ENCODE measurements at places on chromosomes 6 and 20. TPM values are rescaled to one million over a fixed set of nuclear protein-coding genes. Genes with fewer than 3 reads are reported as not detected.

- DNase-seq: no peak
Measured at GRCh38 chr6:139943391-139943790, 568.9 kb upstream of the CITED2 start.

DNA sequence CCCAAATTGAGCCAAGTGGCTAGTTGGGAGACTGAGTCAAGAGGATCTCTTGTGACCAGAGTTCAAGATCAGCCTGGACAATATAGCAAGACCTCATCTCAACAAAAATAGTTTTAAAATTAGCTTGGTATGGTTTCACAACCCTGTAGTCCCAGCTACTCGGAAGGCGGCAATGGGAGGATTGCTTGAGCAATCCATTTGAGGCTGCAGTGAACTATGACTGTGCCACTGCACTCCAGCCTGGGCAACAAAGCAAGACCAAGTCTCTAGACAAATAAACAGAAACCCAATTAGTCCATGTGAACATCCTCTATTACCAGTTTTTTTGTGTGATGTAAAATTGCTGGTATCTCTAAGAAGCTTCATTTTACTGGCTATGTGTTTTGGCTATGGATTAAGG is 106.2 kb downstream of the TULP4 start:
- DNase-seq: no peak

- DNase-seq: no peak
Measured at GRCh38 chr20:48597521-48598302, 230.1 kb downstream of the PREX1 start.

TIAM2 gene
- total RNA-seq: 11.1 TPM

GRCh38 chr6:36232172-36232571 is 35.6 kb downstream of the BRPF3 start:
- no peak for DNase-seq

DNA sequence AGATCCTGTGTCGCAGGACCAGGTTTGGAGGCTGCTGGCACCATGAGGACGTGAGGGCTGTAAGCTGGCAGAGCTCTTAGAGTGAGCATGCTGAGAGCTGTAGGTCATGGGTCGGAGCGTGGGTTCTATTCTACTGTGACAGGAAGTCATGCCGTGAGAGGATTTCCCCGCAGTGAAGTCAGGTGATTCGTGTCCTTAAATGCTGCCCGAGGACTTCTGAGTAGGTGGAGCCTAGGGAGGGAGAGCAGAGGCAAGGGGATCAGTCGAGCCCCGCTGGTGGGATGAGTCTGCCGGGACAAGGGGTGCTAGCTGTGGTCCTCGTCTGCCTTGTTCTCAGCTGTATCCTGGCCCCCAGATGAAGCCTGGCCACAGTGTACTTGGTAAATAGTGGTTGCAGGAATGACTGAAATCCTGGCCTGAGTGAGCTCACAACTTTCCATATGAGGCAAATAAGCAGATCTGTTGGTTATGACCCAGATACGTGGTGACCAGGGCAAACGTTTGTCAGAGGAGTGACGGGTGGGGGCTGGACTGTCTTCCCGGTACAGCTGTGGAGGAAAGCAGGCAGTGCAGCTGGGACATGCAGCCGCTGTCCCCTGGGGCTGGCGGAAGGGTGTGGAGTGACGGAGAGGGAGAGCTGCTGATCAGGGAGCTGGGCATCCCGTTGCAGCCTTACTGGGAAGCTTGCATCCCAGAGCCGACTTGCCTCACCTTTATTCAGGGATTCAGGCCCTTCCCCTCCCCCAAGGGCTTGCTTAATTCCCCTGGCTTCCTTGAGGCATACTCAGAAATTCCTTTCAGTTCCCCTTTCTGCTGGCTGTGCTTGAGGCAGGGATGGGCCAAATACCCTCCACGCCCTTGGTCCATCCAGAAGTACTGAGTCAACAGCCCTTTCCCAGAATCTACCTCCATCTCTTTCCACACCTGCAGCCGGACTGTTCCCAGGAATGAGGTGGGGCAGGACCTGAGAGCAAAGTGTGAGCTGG is 250.9 kb upstream of the RREB1 start:
- peak; percentile 76 for DNase-seq

OR2H2 gene
- total RNA-seq: not detected

TBXT gene
- total RNA-seq: not detected

DNA sequence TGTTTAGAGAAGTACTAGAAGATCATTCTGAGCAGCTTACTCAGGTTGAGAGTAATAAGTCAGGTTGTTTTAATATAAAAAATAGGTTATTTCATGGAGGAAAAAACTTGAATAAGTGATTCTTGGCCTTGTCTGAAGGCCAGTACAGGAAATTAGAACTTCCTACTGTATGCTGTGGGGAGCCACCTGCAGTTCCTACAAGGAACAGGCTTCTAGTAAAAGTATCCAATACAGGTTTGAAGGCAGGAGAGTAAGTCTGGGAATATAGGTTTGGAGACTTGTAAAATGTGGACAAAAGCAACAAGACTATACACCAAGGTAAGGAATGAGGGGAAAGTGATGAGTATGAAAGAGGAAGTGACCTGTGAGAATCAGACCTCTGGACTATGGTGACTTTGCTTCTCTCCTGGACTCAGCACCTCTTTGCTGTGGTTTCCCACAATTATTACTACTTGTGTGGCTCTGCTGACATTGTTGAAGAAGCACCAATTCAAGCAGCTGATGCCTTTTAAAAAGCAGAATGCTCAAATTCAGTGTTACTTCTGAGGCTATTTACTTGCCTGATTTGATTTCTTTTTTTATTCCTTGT is 278.6 kb downstream of the TBC1D7 start:
- DNase-seq: no peak

ECT2L gene
- 1.1 TPM for total RNA-seq

DNA sequence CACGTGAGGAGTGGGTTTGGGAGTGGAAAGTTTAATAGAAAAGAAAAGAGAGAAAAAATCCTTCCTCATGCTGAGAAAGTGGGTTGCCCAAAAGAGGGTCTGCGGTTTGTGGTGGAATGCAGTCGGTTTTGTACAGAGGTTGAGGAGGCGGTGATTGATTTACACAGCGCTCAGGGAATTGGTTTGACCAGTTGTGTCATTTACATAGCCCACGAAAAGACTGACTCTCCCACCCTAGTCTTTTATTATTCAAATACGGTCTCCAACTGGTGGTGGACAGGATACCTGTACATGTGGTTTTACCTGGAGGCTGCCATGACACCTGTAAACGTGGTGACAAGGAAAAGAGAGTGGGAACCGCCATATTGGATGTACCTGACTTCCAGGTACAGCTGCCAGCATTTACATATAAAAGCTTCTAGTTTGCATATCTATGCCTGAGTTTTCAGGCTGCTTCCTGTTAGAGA is 42.1 kb downstream of the HLA-DPB1 start:
- no peak for DNase-seq

GRCh38 chr20:7728338-7728737 is 211.9 kb downstream of the HAO1 start:
- no peak for DNase-seq

RAB44 gene
- total RNA-seq: 0.08 TPM

GRCh38 chr6:163352011-163352685 is 62.4 kb upstream of the QKI start:
- no peak for DNase-seq

GRCh38 chr6:159008656-159009288 is 8.8 kb upstream of the RSPH3 start:
- no peak for DNase-seq

- no peak for DNase-seq
Measured at GRCh38 chr20:39152126-39152525, 190.0 kb downstream of the DHX35 start.

DNA sequence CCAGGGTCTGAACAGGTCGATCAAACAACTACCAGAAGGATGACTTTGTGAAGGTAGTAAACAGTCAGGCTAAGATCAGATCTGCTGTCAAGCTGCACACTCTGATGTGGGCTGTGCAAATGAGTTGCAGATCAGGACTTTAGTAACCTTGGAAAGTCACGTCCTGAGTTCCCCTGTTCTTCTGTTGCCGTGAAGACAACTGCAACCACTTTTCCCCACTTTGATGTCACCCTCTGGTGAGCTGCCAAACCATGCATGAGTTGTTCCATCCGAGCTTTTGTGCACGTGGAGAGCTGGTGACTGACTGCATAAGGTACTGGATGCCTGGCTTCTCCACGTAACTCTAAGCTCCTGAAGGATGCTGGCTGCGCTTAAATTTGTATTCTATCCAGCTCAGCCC is 111.0 kb downstream of the CD83 start:
- no peak for DNase-seq

NNAT gene
- 0.19 TPM for total RNA-seq

- no peak for DNase-seq
Measured at GRCh38 chr20:43458422-43458924, 777 bp downstream of the SRSF6 start.

HLA-DQA2 gene
- total RNA-seq: 2.7 TPM

- DNase-seq: no peak
Measured at GRCh38 chr6:53888931-53889330, 94.1 kb downstream of the LRRC1 start.

ADA gene
- total RNA-seq: 10.7 TPM

GRCh38 chr6:128303870-128304269 is 216.5 kb downstream of the PTPRK start:
- DNase-seq: no peak

REM1 gene
- total RNA-seq: 2.4 TPM

DNA sequence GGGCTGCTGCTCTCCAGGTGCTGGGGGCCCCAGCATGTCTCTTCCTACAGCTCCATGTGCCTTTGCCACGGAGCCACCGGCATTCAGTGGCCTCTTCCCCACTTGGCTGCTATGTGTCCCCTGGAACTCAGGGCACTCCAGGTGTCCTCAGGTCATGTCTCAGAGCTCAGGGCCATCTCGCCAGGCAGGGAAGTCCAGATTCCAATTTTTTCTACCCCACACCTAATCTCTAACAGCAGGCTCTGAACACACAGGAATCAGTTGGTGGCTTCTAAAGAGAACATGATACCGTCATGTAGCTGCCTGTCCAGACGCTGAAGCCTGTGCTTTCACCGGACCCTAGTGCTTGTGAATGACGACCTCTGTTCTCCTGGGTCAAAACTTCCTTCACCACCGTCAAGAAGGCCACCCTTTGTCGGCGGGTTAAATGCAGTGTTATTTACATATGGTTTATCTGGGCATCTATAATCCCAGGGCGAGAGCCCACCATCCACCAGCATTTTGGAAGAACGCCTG is 4.2 kb upstream of the SLCO4A1 start:
- no peak for DNase-seq

- no peak for DNase-seq
Measured at GRCh38 chr6:54198134-54198533, 86.9 kb downstream of the MLIP start.

DNA sequence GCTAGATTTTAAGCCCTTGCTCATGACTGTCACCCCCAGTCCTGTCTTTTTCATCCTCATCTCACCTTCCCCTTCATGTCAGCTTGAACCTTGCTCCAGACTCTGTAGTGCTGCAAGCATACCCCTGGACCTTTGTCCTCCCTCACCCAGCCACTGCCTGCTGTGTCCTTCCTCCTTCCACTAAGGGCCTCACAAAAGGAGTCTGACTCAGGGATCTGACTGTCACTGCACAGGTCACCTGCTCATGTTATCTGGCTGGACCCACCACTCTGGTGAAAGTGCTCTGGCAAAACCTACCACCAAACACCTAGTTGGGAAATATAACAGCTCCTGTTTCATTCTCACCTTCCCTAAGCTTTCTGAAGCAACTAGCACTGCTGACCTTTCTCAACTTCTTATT is 151.4 kb downstream of the INSM1 start:
- DNase-seq: no peak

- no peak for DNase-seq
Measured at GRCh38 chr20:35625584-35626385, 10.2 kb downstream of the SPAG4 start.

DNA sequence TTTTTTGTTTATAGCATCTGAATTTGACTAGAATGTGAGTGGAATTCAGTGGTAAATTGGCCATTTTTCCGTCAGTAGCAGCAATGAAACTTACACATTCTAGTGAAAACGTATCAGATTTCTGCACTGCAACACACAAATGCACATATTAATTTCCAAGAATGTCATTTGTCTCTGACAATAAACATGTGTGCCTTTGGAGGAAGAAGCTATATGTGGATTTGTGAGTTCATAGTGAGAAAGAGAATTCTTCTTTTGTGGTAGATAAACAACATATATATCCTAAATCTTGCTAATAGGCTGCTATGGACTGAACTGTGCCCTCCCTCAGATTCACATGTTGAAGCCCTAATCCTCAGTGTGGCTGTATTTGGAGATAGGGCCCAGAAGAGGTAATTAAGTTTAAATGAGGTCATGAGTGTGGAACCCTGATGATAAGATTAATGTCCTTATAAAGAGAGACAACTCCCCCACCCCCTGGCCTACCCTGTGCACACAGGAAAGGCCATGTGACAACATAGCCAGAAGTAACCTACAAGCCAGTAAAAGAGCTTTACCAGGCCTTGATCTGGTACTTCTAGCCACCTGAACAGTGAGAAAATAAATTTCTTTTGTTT is 200.2 kb upstream of the EYA4 start:
- no peak for DNase-seq

GRCh38 chr6:74431873-74432580 is 736.0 kb downstream of the CD109 start:
- no peak for DNase-seq

PHF1 gene
- 43.5 TPM for total RNA-seq

GRCh38 chr6:137261761-137262160 is 42.6 kb upstream of the IFNGR1 start:
- DNase-seq: no peak

ULBP2 gene
- total RNA-seq: 1.3 TPM

HLA-DRA gene
- 99.2 TPM for total RNA-seq

MCUR1 gene
- 33.9 TPM for total RNA-seq

- no peak for DNase-seq
Measured at GRCh38 chr6:39471954-39472659, 149.6 kb upstream of the KCNK16 start.

Data from Right ventricle myocardium inferior (tissue), 1 donor.